Fibroblast of lung (primary cell): ENCODE measurements at places on chromosomes 12 and 14. TPM values are rescaled to one million over a fixed set of nuclear protein-coding genes. Genes with fewer than 3 reads are reported as not detected.

FSCB gene
- not detected in 2 replicates for total RNA-seq

CPNE6 gene
- not detected in 2 replicates for total RNA-seq

OR6C74 gene
- total RNA-seq: not detected in 2 replicates

PCK2 gene
- 33.9 and 71.3 TPM in 2 replicates for total RNA-seq

MON2 gene
- 28.2 and 43.8 TPM in 2 replicates for total RNA-seq

NR1H4 gene
- not detected in 2 replicates for total RNA-seq

CCDC91 gene
- 33.6 and 47.6 TPM in 2 replicates for total RNA-seq

PELI2 gene
- total RNA-seq: 28.5 and 29.2 TPM in 2 replicates

NTF3 gene
- total RNA-seq: 1.5 and 5.9 TPM in 2 replicates

PZP gene
- not detected in 2 replicates for total RNA-seq

CLEC1B gene
- total RNA-seq: not detected in 2 replicates

PLEKHG3 gene
- total RNA-seq: 0.17 and 2.3 TPM in 2 replicates

SLC6A13 gene
- not detected in 2 replicates for total RNA-seq

ADAM21 gene
- 0.51 and 0.66 TPM in 2 replicates for total RNA-seq

GLT8D2 gene
- total RNA-seq: 12.6 and 36.3 TPM in 2 replicates

GLT1D1 gene
- under 0.01 TPM in 2 replicates for total RNA-seq

PTPRQ gene
- total RNA-seq: 0.77 and 1.3 TPM in 2 replicates

GALNT6 gene
- 25.9 and 115 TPM in 2 replicates for total RNA-seq

MYL2 gene
- not detected in 2 replicates for total RNA-seq

LAG3 gene
- total RNA-seq: 0.17 and 0.26 TPM in 2 replicates

CMKLR1 gene
- total RNA-seq: under 0.01 TPM in 1 of 2 replicates, not detected in the other

TDG gene
- 18.8 and 19.3 TPM in 2 replicates for total RNA-seq

DHH gene
- under 0.01 TPM in 2 replicates for total RNA-seq

TMCC3 gene
- 0.33 and 0.51 TPM in 2 replicates for total RNA-seq
